ENCODE measurements at places on chromosomes 16 and 17.

DNA sequence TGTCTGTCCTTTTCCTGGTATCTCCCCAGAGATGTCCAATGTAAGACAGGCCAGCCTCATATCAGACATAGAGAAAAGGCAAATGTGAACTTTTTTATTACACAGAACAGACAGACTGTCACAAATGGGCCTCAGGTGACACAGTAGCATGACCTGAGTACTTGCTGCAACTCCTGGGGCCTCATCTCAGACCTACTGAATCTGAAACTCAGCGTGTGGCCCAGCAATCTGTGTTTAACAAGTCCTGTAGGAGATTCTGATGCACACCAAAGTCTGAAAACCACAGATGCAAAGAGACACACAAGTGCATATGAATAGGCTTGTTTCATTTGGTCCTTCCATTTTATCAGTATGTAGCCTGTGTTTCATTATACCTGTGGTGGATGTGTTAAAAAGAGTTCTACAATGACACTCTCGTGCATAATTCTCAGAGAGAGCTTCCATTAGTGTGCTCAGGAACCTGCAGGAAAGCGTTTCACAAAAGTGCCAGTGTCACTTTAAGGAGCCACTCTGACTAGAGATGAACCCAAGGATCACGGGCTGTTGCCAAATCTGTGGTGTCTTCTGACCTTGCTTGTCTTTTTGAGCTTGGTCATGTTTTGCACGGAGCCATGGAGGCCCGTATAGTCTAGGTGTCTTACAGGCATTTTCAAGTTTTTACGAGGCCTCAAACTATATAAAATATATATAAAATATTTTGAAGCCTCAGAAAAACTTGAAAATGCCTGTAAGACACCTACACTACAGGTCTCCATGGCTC, 33.8 kb upstream of the NF1 start:
- no peak for DNase-seq

- no peak for DNase-seq
Measured at GRCh38 chr16:72749091-72749490, 298.8 kb downstream of the ZFHX3 start.

- DNase-seq = no peak
Measured at GRCh38 chr17:50947782-50948543, 81.8 kb upstream of the TOB1 start.

DNA sequence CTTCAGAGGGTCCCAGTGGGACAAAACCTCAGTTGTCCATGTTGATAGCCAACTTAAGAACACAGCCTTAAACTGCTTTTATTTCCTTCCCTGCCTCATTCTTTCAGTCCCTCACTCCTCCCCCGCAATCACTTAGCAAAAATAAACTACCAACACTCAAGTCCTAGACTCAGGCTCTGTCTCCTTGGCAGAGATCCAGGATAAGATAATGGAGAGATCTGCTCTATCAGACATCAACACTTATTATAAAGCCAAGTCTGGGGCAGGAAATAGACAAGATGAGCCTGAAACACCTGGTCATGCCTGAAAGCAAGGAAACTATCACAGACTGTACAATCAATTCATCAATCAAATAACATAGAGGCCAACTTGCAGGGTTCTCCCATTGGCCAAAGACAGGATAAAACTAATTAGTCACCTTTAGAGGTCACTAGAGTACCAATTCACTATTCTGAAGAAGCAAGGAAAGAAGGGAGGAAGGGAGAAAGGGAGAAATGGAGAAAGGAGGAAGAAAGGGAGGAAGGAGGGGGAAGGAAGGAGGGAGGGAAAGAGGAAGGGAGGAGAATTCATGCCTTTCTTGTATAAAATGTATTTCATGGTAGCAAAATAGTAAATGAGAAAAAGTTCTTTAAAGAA, 15.7 kb downstream of the HYDIN start:
- DNase-seq = peak; percentile 4

GRCh38 chr16:48478393-48478792, 93.2 kb upstream of the SIAH1 start:
- DNase-seq = no peak

DNA sequence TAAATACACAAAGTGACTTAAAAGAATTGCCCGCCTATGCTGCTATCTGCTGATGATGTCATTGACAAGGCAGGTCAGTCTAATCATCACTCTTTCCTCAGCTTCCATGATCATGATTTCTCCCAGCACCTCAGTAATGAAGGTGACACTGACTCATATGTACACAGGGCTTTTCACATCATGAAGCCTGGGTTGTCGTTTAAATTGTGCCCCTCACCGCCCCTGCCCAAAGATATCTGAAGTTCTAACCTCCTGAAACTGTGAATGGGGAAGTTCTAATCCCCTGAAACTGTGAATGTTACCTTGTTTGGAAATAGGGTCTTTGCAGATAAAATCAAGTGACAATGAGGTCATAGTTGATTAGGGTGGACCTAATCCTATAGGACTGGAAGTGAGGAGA, 17.4 kb upstream of the GPRC5C start:
- no peak for DNase-seq

DNA sequence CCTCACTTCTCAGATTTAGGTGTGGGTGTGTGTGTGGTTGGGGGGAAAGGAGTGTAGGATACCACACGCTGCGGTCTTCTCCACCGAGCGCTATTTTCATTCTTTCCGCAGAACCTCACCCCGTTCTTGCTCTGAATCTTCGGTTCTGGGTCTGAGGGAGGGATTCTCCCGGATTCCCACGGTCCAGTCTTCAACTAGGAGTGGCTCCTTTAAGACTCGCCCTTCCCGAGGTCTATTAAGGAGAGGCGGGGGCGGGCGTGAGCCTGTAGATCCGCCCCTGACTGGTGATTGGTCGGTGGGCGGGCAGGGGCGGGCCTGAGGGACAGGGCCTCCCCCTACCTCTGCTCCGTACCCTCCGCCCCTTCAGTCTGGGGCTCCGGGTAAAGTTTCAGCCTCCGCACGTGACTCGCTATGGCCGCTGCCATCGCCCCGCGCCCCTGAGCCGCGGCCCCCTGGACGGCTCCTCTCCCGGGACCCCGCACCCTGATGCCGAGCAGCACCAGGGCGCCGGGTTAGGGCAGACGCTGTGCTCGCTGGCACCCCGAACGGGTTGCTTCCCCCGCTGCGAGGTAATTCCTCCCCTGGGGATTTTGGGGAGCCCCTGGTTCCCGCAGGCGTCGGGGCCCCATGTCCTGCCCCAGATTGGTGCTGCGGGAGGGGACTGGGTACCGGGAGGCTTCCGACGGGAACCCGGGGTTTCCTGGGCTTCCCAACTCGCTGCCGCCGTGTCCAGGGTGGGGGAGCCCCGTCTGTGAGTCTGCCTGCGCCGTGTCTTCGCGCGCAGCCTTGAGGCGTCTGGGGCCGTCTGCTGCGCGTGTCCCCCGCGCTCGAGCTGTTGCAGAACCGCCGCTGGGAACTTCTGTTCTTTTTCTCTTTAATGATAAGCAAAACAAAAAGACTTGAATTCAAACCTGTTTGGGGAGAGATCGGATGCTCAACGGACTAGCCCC, 9.2 kb downstream of the RARA start:
- no peak for DNase-seq

DNA sequence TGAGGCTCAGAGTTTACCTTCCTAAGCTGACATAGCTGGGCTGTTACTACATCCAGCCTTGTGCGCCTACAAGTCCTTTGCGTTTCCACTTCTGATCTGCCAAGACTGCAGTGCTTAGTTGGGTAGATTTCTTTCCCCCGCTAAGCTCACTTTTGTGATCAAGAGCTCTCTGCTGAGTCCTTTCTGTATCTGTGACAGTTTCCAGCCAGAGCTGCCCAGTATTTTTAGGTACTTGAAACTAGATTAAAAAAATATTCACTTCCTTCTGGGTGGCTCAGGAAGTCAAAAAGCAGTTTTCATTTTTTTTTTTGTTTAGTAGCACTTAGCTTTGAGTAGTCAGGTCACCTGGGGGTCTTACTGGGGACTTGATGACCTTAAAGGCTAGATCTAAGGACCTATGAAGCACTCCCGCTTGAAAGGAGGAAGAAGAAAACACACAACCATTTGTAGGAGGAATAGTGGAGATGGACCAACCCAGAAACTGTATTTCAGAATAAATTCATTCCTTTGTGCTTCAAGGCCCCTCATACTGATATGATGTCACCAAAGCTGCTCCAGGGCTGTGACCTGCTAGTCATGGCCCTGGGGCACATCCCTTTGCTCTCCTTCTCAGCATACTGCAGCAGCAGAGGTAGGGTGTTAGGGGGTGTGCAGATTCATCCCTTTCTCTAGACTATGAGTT, 75.6 kb upstream of the HNF1B start:
- DNase-seq = no peak

DNA sequence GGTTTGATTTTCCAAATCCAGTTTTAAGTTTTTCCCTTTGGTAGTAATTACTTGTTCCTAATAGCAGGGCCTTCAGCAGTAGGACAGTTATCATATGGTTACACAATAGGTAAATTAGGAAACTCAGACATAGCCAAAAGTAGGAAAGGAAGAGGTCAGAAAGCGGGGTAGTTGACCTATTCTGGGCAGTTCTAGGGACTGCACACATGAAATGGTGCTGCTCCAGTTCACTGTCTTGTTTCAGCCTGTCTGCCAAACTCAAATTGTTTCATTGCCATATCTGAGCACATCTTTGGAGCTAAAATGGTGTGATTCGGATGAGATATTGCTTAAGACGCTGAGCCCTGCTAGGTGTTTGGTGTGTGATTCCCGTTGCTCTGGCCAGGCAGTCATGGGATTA, 56.7 kb downstream of the TANGO6 start:
- no peak for DNase-seq

GRCh38 chr17:69213059-69213813, 15.4 kb downstream of the ABCA10 start:
- DNase-seq = no peak

GRCh38 chr16:83959656-83960434, 6.8 kb downstream of the OSGIN1 start:
- no peak for DNase-seq

GRCh38 chr16:87956365-87957231, 5.4 kb downstream of the BANP start:
- no peak for DNase-seq

GRCh38 chr17:34368946-34369500, 6.0 kb upstream of the CCL1 start:
- DNase-seq = no peak

DNA sequence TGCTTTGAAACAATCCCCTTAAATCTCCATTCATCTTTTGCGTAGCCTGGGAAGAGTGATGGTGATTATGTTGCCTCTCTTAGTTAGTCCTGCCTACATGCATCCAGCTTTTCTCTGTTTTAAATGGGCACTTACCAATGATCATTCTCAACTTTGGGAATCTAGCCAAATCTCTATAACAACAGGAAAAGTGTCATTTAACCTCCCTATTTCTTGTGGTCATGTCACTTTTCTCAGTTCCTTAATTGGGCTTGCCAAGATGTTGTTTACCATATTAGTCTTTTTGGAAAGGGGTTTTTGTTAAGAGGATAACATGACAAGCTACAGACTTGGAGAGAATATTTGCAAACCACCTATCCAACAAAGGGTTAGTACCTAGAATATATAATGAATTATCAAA, 15.6 kb upstream of the CLEC10A start:
- peak; percentile 52 for DNase-seq

DNA sequence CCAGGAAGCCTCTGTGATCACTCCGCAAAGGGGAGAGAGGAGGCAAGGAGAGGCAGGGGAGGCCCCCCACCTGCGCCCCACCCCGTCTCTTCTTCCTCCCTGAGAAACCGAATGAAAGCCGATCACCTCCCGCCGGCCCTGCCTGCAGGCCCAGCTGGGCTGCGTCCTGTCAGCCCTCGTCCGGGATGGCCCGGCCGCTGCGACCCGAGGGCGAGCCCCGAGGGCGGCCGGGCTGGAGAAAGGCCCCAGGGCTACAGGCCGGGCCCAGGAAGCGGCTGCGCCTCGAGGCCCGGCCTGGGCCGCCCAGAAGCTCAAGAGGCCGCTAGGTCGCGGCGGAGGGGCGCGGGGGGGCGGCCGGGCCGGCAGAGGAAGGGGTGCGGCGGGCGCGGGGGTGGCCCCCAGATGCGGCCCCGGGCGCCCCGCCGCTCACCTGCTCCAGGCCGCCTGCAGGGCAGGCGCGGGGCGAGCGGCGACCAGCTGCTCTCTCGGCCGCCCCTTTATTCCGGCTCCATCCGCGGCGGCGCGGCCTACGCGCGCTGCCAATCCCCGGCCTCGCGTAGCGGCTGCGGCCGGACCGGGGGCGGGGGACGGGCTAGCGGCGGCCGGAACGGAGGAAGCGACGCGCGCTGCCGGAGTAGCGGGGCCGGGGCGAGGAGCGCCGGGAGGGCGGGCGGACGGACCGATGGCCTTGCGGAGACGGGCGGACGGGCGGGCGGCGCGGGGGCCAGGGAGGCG, at the start of gene ZNF319:
TSS of gene ZNF319 (minus strand) at position 702 of the 735 bp plus-strand sequence. CDS start 2,407 bp downstream, outside the sequence.
- no peak for DNase-seq

- DNase-seq = no peak
Measured at GRCh38 chr17:77332981-77333685, 192.4 kb downstream of the SEC14L1 start.

- no peak for DNase-seq
Measured at GRCh38 chr17:72850410-72851118, 241.9 kb downstream of the SLC39A11 start.

DNA sequence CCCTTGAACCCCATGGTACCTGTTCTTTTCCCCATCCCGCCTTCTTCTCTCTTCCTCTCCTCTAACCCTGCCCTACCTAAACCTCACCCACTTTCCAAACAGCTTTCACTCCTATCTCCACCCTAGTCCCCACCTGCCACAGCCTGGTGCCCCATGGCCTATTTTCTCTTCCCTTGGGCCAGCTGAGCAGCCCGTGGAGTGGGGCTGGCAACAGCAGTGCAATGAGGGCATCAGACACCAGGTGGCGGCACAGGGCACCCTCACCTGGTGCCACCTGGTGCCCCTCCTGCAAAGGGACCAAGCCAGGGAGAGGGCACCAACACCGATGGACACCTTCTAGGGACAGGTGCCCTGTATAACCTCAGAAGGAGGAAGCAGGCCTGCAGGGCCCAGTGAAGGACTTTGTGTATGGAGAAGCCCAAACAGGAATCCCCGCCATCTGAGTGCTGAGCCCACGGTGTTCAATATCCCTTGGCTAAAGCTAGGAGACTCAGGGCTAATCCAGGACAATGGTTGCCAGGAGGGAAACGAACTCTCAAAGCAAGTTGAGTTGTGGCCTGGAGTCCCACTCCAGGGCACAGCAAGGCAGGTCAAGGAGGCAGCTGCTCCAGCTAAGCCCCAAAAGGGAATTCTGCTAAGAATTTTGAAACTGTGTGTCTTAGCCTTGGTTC, 4.0 kb upstream of the ABCC3 start:
- DNase-seq = no peak

DNA sequence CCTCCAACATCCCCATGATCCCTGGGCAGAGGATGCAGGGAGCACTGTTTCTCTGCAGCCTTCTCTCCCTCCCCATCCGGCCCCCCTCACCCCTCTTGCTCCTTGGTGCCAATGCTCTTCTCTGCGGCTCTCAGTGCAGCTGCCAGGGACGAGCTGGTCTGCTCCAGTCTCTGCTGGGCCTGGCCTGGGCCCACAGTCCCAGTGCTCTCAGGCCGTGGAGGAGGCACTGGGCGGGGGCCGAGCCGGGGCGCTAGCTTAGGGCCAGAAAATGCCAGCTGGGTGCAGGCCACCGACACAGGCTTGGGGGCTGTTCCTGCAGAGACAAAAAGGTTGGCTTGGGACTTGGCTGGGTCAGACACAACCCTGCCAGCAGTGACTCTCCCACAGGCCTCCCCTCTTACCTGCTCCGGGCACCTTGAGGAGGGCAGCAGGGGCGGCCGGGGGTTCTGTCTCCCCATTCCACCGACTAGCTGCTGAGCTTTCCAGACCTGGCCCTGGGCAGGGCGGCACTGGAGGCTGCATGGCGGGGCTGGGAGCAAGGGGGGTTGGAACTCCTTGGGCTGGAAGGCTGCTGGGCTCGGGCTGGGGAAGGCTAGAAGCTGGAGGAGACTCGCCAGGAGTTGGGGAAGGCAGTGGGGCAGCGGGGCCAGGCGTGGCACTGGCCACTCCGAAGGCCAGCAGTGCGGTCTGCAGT, 13.8 kb downstream of the CASKIN2 start:
- no peak for DNase-seq

GRCh38 chr16:86665319-86665675, 86.9 kb downstream of the FOXL1 start:
- no peak for DNase-seq
